IPS-NIHi11 (cell line): ENCODE measurements at places on chromosomes 4 and X.

DNA sequence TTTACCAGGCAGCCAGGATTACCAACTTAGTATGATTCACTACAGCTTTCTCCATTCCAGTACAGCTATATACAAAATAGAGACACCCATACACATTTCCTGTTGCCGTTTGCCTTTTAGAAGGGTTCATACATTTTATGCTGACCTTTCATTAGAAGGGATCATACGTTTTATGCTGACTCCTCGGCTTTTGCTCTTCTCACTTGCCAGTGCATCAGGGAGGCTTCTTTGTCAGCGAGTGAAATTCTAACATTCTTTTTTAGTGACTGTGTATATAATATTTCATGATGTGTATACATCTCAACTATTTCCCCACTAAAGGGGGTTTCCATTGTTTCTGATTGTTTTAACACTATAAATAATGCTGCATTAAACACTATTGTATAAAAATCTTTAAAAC, 552.6 kb downstream of the TRIML1 start:
- no peak for DNase-seq

DNA sequence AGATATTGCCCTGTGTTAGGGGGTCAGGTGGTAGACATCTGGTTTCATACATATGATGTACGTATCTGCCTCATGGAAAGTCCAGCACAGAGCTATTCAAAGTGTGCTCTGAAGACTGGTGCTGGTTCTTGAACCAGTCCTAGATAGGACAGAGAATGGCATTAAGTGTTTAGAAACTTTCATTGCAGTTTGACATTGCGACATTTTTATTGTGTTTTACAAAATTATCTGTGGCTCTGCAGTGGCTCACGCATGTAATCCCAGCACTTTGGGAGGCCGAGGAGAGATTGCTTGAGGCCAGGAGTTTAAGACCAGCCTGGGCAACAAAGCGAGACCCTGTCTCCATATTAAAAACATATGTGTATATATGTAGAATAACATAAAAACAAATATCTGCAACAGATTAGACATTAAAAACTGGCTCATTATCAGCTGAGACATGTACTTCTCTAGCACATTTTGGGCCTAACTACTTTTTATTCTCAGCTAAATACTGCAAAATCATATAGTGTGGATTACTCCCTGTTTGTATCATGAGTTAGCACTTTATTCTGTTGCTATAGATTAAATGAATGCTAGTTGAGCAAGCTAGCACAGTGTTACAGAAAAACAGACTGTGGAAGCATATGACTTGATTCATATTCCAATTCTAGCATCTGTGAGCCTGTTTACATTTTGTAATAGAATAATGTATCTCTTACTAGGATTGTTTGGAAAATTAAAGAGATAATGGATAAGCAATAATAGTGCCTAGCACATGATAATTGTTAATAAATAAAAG, 57.1 kb downstream of the USP9X start:
- no peak for DNase-seq

DNA sequence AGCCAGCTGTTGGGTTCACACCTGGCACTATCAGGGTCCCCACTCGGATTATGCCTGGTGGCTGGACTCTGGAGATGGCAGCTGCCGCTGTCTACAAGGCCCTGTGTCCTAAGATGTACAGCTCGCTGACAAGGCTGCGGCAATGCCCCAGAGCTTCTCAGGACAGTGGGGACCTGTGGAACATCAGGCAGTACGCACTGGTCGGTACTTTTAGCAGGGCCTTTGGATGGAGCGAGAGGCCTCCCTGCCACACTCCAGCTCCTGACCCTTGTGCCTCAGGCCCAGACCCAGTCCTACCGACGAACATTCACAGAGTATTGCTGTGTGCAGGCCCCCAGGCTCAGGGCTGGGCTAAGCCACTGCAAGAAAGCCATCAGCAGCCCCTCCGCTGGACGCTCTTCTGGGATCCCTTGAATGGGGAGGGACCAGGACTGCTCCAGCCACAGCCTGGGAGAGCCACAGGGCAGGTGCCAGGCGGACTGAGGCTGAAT, 45.7 kb upstream of the HMX1 start:
- DNase-seq = peak; percentile 4

DNA sequence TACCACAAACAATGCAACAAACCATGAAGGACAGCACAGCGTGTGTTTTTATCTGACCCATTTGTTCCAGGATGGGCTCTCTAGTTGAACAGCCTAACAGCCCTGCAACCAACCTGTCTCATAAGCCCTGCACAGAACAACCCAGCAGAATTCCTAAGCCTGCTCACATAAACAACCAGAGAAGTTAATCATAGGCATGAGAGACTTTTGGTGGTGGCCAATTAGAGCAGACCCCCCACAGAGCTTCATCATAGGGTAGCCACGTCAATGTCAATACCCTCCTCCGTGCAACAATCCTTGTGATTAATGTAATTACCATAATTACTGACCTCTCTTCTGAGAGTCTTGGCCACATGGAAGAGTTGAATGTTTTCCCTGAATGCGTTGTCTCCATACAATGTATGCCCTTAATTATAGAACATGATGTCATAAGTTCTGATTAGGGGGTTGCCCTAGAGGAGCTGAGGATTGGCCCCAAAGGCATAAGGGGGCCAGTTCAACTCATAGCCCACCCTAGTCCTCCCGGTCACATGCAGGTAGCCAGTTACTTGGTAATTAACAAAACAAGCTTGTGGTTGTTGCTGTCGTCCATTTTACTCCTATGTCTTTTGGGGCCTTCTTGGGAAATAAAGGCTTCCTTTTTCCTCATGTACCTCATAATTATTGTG, 92.7 kb downstream of the SYNPO2 start:
- DNase-seq = peak; percentile 14

DNA sequence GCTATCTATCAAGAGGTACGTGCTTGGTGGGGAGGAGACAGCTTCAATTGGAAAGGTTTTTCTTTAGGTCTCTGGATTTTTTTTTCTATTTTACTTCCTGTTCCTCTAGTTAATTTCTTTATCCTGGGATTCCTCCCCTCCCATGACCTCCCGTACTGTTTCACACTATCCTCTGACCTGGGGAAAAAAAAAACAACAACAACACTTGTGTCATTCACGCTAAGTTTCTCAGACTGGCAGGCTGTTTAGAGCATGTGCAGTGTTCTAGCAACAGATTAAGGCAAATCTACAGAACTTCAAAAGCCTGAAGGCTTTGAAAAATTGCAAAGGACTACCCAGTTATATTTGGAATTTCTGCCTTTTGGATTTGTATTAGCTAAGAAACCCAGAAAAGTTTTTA, 358.4 kb downstream of the ARHGAP24 start:
- DNase-seq = no peak

GRCh38 chr4:47270201-47270888, 193.2 kb downstream of the COMMD8 start:
- no peak for DNase-seq

- DNase-seq = no peak
Measured at GRCh38 chrX:41023098-41023497, 62.1 kb upstream of the USP9X start.

DNA sequence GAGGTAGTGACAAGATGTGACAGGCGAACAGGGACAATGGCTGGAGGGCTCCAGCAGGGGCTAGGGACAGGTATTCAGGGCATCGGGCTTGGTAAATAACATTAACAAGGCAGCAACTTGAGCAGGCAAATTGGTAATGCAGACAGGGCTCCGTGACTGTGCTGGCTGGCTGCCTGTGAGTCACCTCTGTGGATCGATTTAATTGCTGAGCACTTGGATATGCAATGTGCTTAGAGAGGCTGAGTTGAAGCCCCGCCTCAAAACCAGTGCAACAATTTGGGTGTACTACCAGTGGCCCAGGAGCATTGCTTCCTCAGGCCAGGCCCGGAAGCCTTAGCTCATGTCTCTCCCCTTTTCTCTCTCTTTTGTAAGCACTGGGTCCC, 19.5 kb downstream of the CNGA2 start:
- peak; percentile 13 for DNase-seq

- DNase-seq = peak; percentile 43
Measured at GRCh38 chr4:93828995-93829819, 654 bp downstream of the ATOH1 start.

DNA sequence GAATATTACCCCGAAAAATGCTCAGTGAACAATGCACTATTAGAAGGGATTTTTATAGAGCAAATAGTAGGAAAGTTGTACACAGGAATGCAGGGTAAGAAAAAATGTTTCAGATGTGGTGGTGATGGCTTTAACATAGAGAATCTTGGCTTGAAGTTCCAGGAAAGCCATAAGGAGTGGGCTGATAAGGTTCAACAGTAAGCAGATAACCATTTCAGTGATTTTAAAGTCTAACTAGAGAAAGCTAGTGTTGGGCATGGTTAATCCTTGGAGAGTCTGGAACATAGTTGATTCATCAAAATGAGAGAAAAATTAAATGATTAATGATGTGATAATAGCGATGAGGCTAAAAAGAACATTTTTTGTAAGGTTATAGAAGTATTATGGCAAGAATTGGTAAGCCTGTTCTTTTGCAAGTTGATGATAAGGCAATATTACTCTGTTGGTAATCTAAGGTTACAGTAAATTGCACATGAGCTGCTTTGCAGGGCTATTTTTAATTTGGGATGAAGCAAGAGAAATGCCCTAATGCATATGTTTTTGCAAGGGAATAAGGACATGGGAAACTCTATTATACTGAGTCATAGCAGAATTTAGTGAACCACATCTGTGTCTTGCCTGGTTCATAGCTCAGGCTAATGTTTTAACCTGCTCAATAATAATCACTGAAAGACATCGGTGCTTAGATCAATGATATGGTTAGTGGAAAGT, 44.3 kb downstream of the GALNTL6 start:
- no peak for DNase-seq

DNA sequence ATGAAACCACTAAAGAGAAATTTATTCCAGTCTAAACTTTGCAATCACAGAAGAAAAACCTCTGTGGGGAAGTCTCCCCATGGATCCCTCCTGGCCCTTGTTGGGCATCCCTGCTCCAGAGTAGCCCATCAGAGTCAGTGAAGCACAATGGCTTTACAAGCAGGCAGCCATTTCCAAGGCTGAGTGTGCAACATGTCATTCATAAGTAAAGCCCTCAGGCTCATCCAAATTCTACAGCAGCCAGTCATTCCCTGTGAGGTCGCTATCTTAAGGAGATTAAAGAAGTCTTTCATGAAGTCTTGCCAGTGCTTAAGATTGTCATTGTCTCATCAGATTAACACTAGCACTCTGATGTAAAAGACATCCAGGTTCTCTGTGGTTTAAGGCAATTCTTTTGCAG, 17.0 kb upstream of the MAPK10 start:
- DNase-seq = no peak

GRCh38 chrX:110425222-110426154, 66.8 kb downstream of the RTL9 start:
- DNase-seq = no peak

DNA sequence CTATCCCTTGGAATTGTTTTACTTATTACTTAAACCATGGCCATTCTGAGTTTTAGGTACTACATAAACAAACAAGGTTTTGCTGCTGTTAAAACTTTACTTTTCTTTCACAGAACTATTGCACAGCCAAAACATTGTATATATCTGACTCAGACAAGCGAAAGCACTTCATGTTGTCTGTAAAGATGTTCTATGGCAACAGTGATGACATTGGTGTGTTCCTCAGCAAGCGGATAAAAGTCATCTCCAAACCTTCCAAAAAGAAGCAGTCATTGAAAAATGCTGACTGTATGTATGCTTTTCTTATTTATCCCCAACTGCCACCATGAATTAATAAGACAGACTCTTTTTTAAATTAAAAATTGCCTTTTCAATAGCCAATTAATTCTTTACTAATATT, 69.8 kb downstream of the CCKAR start:
- DNase-seq = no peak

DNA sequence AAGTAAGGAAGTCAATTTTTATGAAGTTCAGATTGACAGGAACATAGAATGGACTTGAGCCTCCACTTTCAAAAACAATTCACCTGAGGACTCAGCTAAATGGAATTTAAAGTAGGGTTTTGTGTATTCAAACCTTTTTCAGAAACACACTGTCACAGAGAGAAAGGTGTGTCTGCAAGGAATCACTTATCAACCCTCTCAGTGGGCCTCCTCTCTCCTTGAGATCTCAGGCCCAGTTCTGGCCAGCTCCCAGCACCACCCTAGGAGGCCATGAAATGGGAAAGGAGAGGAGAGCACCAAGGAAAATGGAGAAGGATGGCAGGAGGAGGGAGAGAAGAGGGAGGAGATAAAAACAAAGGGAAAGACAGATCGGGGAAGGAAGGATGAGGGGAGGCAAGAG, 28.6 kb downstream of the TMEM255A start:
- no peak for DNase-seq

DNA sequence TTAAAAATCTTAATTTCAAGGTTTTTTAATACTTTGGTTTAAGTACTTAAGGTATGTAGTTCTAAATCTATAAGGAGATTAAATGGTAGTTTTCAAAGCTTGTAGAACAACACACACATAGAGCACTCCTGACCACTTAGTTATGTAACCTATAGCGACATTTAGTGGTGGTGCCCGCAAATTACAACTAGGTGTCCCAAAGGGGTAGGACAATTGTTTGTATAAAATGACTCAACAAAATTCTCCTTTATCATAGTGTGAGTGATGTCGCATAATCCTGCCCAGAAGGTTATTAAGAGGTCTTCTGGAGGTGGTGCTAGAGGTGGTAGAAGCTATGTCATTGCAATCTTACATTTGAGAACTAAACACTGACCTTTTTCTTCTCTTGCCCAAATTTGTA, 373.0 kb upstream of the RASGEF1B start:
- peak; percentile 70 for DNase-seq

GRCh38 chrX:69144838-69145680, 20.2 kb downstream of the PJA1 start:
- DNase-seq = no peak

GRCh38 chrX:47145395-47146120, 537 bp downstream of the RBM10 start:
- DNase-seq = no peak

GRCh38 chr4:126860308-126860707, 772.4 kb upstream of the INTU start:
- no peak for DNase-seq

DNA sequence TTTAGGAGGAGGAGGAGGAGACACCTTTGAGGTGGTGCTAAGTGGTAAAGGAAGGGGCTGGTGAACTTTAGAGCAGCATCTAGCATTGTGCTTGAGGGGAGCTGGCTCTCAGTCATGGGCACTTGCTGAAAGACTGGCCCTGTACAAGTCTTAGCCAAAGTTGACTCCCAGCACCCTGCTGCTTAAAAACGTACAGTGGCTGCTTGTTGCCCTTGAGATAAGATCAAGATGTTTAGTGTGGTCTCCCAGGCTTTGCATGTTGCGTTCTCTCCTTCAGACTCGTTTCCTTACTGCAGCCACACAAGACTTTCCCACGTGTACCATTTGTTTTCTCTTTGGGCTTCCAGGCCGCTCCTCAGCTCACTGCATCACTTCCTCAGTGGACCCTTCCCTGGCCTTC, 1.8 kb downstream of the MED28 start:
- DNase-seq = no peak
